ENCODE measurements at places on chromosomes 12 and 14. TPM values are rescaled to one million over a fixed set of nuclear protein-coding genes. Genes with fewer than 3 reads are reported as not detected.

DNA sequence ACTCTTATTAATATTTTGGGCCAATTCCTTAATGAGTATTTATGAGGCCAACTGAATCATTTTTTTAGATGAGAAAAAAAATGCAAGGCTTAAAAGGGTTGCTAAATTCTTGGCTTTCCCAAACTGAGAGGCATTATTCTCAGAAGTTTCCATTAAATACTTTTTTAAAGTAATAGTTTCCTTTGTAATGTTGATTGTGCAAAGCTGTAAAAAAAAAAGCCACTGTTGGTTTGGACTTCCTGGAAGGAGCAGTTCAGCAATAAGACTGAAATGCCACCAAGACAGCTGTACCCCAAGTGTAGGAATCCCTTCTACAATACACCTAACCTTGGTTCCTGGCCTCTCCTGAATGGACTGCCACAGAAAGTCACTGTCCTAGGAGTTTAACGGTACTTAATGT lies 231.3 kb downstream of the MON2 start:
- no peak for DNase-seq

DNA sequence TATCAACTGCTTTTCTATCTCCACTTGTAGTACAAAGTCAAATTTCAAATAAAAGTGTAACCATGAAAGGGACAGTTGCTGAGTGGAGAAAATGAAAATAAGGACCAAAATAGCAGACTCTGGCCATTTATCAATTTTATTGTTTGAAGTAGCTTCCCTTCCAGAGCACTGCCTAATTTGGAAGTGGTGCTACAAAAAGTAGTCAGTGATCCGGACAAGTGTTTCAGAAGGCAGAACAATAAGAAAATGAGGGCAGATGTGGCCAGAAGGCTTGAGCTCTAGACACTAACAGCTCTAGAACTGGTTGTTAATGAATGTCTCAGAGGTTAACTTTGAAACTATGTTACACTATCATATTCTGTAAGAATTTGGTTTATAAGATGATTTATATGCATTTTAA lies 48.9 kb downstream of the ABCC9 start:
- no peak for DNase-seq

- peak; percentile 30 for DNase-seq
Measured at GRCh38 chr12:124909831-124910560, 4.5 kb downstream of the UBC start.

DNA sequence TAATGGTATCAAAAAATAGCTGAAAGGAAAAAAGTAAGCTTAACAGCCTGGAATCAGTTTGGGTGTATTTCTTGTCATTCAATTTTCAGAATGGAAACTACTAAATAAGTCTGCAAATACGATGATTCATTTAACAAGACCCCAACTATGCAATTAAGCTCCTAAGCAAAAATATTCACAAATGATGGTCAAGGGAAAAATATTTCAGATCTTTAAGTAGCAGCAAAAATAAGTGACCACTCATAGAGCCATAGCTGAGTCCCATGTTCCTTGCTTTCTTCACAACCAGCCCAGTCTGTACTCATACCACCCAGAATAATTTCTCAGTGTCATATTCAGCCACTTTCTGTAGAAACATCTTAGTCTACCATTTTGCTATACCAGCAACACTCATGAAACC lies 185.4 kb downstream of the PPM1H start:
- DNase-seq = no peak

Gene SMIM10L1
- 12.5 TPM for total RNA-seq

Gene GDF3
- not detected for total RNA-seq
